ENCODE measurements at places on chromosomes 12 and 14. TPM values are rescaled to one million over a fixed set of nuclear protein-coding genes. Genes with fewer than 3 reads are reported as not detected.

- H3K4me3 ChIP-seq = no peak overlapping the region
- H3K27me3 ChIP-seq = no peaks in the 10 kb centered on the region
- no peak for DNase-seq
- peaks cover under 1% of the 10 kb centered on the region for H3K4me1 ChIP-seq
- H3K36me3 ChIP-seq = peaks cover 44% of the 10 kb centered on the region
Observed at GRCh38 chr14:103504991-103505565, 17.6 kb downstream of the CKB start.

DNA sequence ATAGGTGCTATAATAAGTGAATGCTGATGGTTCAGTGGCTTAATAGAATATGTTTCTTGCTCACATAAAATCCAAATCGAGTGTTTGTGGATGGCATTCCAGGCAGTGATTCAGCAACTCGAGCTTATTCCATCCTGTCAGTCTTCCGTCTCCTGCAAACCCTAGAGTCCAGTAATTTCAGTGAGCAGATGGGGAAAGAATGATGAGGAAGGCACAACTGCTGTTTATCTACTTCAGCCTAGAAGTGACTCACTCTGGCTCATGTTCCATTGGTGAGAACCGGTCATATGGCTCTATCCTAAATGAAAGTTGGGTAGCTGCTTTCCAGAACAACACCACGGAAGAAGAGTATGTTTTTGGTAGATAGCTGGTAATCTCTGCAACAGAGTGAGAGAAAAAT lies 421.8 kb upstream of the PDE3A start:
- no peak overlapping the region for H3K27ac ChIP-seq
- no peaks in the 10 kb centered on the region for H3K4me1 ChIP-seq
- no peaks in the 10 kb centered on the region for H3K27me3 ChIP-seq

GRCh38 chr14:92930737-92931602 lies 8.0 kb downstream of the CHGA start:
- H3K27me3 ChIP-seq = no peaks in the 10 kb centered on the region
- H3K27ac ChIP-seq = no peak overlapping the region
- H3K4me1 ChIP-seq = no peaks in the 10 kb centered on the region
- DNase-seq = no peak

GRCh38 chr14:69752773-69753172 lies 14.2 kb upstream of the SRSF5 start:
- peaks cover 14% of the 10 kb centered on the region for H3K4me1 ChIP-seq
- H3K4me3 ChIP-seq = no peak overlapping the region
- no peak for DNase-seq
- H3K36me3 ChIP-seq = no peaks in the 10 kb centered on the region
- H3K27ac ChIP-seq = no peak overlapping the region
- H3K27me3 ChIP-seq = no peaks in the 10 kb centered on the region

GRCh38 chr12:20383612-20384011 lies 15.3 kb downstream of the PDE3A start:
- no peak for DNase-seq
- H3K27ac ChIP-seq = no peak overlapping the region
- H3K27me3 ChIP-seq = no peaks in the 10 kb centered on the region

DNA sequence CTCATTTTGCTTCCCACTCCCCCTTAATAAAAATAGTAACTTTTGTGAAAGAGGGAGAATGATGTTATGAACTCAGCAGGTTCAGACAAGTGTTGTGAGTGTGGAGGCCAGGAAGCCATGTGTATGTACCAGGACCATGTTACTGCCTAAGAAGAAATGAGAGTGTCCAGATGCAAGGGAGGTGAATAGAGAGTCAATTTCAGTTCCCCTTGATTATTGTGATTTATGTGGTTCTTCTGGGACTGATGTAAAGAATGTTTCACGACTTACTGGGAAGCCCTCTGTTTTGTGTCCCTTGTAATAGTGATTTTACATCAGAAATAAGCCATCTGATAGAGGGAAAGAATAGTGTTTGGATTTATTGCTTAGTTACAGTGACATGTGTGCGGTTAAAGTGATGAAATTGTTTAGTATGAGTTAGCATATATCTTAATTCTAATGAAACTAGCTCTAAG lies 32.5 kb downstream of the FBXO34 start:
- peaks cover 23% of the 10 kb centered on the region for H3K4me1 ChIP-seq
- DNase-seq = no peak
- no peaks in the 10 kb centered on the region for H3K36me3 ChIP-seq
- H3K4me3 ChIP-seq = no peak overlapping the region

DNA sequence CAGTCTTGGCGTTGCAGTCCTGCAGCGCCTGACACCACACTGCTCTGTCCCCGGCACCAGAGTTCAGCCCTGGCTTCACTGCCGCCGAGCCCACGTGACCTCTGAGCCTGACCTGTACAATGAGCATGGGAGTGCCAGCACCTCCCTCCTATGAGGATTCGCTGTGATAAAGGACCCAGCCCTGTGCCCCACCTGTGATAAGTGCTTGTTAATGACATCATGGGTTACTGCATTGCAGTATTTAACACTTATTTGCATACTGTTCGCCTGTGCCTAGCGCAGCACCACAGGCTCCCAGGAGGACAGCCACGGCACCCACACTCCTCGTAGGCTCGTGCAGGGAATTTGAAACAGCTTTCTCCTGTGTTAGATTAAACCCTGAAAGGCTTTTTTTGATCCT lies 118.2 kb upstream of the GSC start:
- H3K4me3 ChIP-seq = no peak overlapping the region
- no peak for DNase-seq
- no peaks in the 10 kb centered on the region for H3K4me1 ChIP-seq
- H3K27ac ChIP-seq = no peak overlapping the region

GRCh38 chr14:42424501-42424900 lies 817.8 kb downstream of the LRFN5 start:
- no peak for DNase-seq
- H3K4me3 ChIP-seq = no peak overlapping the region
- H3K27me3 ChIP-seq = no peaks in the 10 kb centered on the region
- H3K4me1 ChIP-seq = no peaks in the 10 kb centered on the region

GRCh38 chr14:65062096-65063075 lies 39.9 kb downstream of the MAX start:
- H3K4me1 ChIP-seq = no peaks in the 10 kb centered on the region
- H3K27ac ChIP-seq = no peak overlapping the region
- H3K4me3 ChIP-seq = no peak overlapping the region

DNA sequence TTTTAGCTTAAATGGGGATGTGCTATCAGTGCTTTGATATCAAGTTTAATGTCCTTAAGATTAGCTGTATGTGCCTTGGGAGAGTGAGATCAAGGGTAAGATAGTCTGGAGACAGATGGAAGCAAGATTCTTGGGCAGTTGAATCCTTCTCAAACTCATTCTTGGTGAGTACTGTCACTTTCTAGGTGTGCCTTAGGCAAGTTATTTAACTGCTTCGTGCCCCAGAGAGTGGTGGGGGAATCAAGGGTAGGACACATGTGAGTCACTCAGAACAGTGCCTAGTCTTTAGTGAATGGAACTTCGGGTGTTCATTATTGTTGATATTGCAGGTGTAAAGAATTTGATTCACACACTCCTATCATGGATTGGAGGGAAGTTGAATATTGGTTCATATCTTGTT lies 803.7 kb downstream of the DIO2 start:
- no peak overlapping the region for H3K4me3 ChIP-seq
- no peaks in the 10 kb centered on the region for H3K4me1 ChIP-seq
- no peak for DNase-seq
- no peak overlapping the region for H3K27ac ChIP-seq
- H3K27me3 ChIP-seq = no peaks in the 10 kb centered on the region

- no peak overlapping the region for H3K27ac ChIP-seq
- no peaks in the 10 kb centered on the region for H3K36me3 ChIP-seq
- DNase-seq = no peak
- H3K4me3 ChIP-seq = no peak overlapping the region
- no peaks in the 10 kb centered on the region for H3K4me1 ChIP-seq
- no peaks in the 10 kb centered on the region for H3K27me3 ChIP-seq
Observed at GRCh38 chr14:104263675-104264358, 125.4 kb downstream of the KIF26A start.

DNA sequence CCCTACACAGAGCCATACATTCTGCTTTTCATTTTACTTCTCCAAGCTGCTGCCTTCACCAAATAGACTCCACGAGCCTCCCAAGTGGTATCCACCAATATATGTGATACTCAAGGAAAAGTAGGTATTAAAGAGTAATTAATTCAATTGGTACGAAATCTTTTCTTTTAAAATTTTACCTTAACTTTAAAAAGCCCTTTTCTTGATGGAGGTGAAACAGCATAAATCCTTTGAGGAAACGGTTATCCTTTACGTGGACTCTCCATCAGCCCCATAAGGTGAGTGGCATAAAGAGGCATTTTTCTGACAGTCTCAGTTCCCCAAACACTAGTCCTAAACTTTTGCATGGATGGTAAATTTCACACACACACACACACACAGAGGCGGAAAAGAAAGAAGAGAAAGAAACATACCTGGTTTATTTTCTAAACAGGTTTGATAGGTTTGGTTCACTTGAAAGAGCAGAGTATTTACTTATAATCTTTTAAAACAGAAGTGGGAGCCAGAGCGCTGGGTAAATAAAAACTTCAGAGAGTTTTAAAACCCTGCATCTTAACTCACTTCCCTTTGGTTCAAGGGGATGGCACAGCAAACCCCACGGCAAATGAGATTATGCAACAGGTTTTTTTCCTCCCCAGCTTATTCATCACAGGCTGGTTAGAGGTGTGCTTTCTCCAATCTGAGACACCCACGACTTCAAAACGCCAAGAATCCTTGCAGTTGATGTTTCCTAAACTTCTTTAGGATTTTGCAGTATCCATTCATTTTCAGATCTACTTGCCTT lies 1.9 kb downstream of the DUSP16 start:
- no peaks in the 10 kb centered on the region for H3K36me3 ChIP-seq
- peak overlapping the region; percentile 99 for H3K27ac ChIP-seq
- peak; percentile 86 for DNase-seq
- peaks cover 53% of the 10 kb centered on the region for H3K4me1 ChIP-seq

DNA sequence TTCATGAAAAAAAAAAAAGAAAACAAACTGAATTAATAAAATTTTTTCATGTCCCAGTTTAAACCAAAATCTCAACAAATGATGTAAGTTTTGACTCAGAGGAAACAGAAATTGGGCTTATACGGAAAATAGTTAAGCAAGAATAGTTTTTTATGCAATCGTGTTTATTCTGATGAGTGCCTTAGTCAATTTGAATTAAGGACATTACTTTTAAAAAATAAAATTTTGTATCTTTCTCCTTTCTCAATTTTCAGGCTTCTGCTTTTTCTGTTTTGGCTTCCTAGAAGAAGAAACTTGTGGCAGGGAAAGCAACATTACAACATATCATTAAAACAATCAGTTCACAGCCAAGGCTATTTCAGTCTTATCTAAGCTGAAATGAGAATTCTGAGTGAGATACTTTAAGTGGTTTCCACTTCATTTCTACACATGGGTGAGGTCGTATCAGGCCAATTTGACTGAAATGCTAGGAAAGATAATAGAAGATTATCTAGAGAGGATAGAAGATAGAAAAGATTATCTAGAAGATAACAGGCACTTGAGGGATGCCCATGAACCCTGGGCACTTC lies 52.4 kb downstream of the BCL2L14 start:
- no peak overlapping the region for H3K4me3 ChIP-seq
- H3K4me1 ChIP-seq = no peaks in the 10 kb centered on the region
- H3K27ac ChIP-seq = no peak overlapping the region
- H3K27me3 ChIP-seq = no peaks in the 10 kb centered on the region
- no peak for DNase-seq

DNA sequence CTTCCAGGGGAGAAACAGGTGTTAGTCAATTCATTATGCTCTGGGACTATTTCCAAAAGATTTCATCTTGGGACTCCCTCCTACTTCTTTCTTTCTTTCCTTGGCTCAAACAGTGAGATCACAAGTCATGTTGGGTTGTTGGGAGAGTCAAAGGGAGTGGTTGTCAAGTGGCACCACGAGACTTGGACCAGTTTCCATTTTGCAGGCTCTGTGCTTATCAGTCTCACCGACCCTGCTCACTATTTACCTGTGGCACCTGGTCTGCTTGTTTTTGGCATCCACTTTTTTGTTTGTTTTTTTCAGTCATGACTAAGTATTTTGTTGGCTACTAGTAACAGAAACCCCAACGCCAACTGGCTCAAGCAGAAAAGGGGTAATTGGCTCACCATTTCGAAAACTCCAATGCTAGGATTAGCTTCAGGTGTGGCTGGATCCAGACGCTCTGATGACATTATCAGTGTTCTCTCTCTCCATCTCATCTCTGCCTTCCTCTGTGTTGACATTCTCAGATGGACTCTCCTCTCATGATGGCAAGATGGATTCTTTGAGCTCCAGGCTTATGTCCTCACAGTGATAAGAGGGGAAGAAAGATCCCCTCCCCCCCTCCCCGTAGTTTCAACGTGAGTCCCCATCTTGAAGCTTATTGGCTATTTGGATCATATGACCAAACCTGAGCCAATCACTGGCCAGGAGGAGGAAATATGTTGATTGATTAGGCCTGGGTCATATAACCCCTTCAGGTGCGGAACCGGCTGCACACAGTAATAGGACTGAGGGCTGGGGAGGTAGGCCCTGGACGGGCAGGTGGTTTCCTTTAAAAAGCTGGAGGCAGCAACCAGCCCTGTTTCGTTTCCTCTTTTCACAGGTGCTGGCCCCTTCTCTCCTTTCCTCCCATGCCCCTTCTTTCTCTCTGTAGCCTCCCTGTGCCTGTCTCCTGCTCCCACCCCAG lies 84.2 kb downstream of the AACS start:
- H3K36me3 ChIP-seq = no peaks in the 10 kb centered on the region
- H3K27ac ChIP-seq = no peak overlapping the region
- no peaks in the 10 kb centered on the region for H3K4me1 ChIP-seq
- DNase-seq = no peak
- H3K4me3 ChIP-seq = no peak overlapping the region

- DNase-seq = no peak
- H3K4me3 ChIP-seq = no peak overlapping the region
- H3K4me1 ChIP-seq = no peaks in the 10 kb centered on the region
- H3K27ac ChIP-seq = no peak overlapping the region
- no peaks in the 10 kb centered on the region for H3K36me3 ChIP-seq
- no peaks in the 10 kb centered on the region for H3K27me3 ChIP-seq
Observed at GRCh38 chr14:56088941-56089340, 29.3 kb upstream of the PELI2 start.

DNA sequence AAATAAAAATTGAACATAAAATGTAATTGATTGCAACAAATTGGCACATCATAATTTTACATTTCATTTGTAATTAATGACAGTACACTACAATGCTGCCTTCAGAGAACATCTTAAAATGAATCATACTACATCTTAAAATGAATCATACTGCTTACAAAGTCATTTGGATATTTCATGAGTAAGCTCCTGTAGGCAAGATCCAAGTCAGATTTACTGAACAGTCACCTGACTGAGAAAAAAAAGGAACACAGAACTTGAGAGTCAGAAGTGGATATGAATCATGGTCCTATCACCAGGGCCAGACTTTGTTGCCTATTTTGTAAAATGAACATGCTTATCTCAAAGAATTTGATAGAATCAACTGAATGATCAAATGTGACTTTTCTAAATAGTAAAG lies 32.7 kb upstream of the FBLN5 start:
- DNase-seq = no peak
- no peaks in the 10 kb centered on the region for H3K27me3 ChIP-seq
- no peak overlapping the region for H3K27ac ChIP-seq
- H3K36me3 ChIP-seq = peaks cover 22% of the 10 kb centered on the region
- H3K4me1 ChIP-seq = no peaks in the 10 kb centered on the region

GRCh38 chr12:26523708-26524150 lies 309.3 kb downstream of the ITPR2 start:
- H3K27ac ChIP-seq = no peak overlapping the region
- H3K4me1 ChIP-seq = no peaks in the 10 kb centered on the region
- H3K4me3 ChIP-seq = no peak overlapping the region
- no peak for DNase-seq

The CNTN1 gene
- not detected for polyA plus RNA-seq

The RAD52 gene
- 5.0 TPM for polyA plus RNA-seq

The AQP2 gene
- polyA plus RNA-seq = not detected

The TRPV4 gene
- polyA plus RNA-seq = not detected

The GPR68 gene
- polyA plus RNA-seq = 3.0 TPM

The LRRC43 gene
- polyA plus RNA-seq = not detected

The KLHL33 gene
- polyA plus RNA-seq = not detected

The MEG3 gene
- polyA plus RNA-seq = not detected

The EPYC gene
- not detected for polyA plus RNA-seq

Data from CD4-positive, alpha-beta memory T cell (primary cell).